ENCODE measurements at places on chromosomes 7 and 10. TPM values are rescaled to one million over a fixed set of nuclear protein-coding genes. Genes with fewer than 3 reads are reported as not detected.

SLC13A1 gene
- total RNA-seq, result 132 TPM

DNA sequence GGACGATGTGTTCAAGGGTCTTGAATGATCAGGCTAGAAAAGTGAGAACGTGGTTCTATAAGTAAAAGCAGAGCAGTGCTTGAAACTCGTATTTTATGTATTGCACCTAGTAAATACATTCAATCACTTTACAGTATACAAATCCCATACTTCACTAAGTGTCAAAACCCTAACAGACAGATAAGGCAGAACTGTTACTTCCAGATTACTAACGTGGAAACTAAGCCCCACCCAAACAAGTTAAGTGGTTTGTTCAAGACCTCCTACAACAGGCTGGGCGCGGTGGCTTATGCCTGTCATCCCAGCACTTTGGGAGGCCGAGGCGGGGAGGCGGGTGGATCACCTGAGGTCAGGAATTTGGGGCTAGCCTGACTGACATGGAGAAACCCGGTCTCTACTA lies 9.2 kb upstream of the MYO1G start:
- no peak for DNase-seq

GPR26 gene
- total RNA-seq, result not detected

PNLIP gene
- total RNA-seq, result 5.4 TPM

SPDYE9 gene
- not detected for total RNA-seq

DNA sequence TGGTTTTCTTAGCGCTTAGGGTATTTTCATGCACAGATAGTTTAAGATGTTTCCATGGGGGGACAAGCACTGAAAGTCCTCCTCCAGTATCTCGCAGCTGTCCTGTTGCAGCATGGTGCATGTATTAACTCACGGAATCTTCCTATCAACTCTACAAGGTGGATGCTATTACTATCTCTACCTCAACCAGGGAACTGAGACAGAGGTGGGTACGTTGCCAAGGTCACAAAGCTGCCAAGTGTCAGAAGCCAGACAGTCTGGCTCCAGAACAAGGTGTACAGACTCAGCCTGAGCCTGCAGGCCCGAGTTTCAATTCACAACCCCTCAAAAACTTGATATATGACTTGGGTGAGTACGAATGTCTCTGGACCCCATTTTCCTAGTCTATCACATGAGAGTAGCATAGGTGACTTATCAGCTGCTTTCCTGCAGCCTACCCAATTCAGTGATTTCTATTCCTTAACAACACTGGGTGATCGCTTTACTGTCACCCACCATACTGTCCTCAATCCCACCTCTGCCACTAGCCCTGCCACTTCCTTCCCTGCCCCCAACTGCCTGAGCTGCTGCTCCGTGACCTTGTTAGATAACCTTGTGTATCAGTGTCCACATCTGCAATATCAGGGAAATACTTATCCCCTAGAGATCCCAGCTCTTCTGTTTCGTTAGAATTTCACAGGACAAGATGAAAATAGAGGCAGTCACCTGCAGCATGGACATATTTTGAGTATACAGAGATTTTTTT lies 92.1 kb downstream of the ABCC2 start:
- no peak for DNase-seq

GRCh38 chr10:7272008-7272407 lies 138.8 kb downstream of the SFMBT2 start:
- DNase-seq, result no peak

STARD3NL gene
- 27.3 TPM for total RNA-seq

CFAP70 gene
- total RNA-seq, result 3.6 TPM

GRCh38 chr7:144632724-144633123 lies 203.1 kb downstream of the TPK1 start:
- no peak for DNase-seq

- no peak for DNase-seq
Observed at GRCh38 chr7:107922886-107923285, 31.9 kb downstream of the DLD start.

DNA sequence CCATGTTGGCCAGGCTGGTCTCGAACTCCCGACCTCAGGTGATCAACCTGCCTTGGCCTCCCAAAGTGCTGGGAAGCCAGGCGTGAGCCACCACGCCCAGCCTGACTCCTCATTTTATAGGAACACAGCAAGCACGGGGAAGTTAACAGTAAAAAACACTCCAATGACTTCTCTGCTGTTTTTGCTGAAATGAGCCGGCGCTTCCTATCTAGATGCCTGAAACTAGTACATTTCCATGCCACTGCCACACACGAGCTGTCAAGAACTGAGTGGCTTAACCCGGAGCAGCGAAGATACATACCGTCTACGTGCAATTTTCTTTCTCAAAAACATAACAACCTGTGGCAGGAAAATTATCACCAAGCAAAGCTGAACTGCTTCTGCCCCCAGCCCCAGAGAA lies 16.8 kb downstream of the DAGLB start:
- no peak for DNase-seq

DNA sequence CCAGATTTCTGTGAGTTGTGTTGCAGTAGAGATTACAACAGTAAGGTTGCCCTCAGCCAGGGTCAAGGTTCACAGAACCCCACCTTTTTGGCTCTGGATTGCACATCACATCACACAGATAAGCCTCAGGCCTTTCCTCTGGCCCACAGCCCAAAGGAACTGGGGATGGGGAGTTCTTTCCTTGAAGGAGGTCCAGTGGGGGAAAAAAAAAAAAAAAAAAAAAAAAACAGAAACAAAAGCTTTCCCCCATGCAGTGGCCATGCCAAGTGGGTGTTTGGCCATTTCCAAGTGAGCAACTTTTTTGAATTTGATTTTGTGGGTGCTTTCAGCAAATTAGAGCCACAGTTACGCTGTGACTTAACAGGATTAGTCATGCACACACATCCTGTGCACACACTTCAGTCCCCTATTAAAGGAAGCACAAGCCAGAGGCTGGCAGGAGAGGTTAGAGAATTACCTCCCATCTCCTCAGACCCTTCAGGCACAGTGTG lies 79.3 kb upstream of the NANOS1 start:
- no peak for DNase-seq

DNA sequence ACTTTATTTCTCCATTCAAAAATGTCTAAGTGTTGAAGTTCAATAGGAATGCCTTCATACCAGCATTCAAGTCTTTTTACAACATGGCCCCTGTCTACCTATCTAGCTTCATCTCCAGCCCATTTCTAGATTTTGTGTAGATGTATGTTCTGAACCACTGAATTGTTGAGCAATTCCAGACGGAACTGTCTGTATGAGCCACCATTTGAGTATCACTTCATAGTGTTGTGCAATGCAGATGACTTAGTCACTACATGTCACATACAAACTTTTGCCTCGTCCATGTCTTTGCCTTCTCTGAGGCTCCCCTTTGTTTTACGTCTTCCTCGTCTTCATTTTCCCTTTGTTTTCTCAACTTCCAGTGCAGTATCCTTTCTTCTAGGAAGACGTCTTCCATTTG lies 118.1 kb downstream of the INHBA start:
- no peak for DNase-seq
